ENCODE measurements at places on chromosomes 7 and 10. TPM values are rescaled to one million over a fixed set of nuclear protein-coding genes. Genes with fewer than 3 reads are reported as not detected.

GRCh38 chr10:75694790-75695189 is 263.4 kb downstream of the LRMDA start:
- no peak for DNase-seq

GRCh38 chr10:6530211-6530840 is 49.8 kb downstream of the PRKCQ start:
- DNase-seq = no peak

Gene SLC26A4
- total RNA-seq = 0.19 TPM

Gene EVX1
- not detected for total RNA-seq

DNA sequence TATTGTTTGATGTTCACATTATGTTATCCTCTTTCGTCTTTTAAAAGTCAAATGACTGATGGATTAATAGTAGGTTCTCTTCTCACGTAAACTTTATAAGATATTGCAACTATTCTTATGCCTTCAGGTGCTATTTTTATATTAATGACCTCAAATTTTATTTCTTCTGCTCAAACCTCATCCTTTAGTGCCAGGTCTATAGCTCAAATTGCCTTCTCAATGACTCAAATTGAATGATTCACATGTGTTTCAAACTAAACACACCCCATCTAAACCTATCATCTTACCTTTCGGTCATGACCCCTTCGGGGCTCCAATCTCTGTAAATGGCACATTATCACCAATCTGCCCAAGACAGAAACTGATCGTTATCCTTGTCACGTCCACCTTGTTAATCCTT is 22.0 kb upstream of the LIPF start:
- no peak for DNase-seq

DNA sequence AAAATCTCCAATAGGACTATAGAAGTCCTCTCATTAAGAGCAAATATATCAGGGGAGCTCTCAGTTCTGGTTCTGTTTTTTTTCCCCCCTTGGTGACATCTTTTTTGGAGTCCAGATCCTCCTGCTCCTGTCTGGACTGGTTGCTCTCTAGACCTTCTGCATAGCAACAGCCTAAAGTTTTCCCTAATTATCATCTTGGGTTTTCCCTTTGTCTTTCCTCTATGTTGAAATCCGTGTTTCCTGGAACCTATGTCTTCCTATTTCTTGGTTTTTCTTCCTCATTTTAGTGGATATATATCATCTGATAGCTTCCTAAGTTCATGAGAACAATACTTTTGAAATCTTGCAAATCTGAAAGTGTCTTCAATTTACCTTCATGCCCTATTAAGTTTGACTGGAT is 29.7 kb upstream of the MTERF1 start:
- DNase-seq = no peak

DNA sequence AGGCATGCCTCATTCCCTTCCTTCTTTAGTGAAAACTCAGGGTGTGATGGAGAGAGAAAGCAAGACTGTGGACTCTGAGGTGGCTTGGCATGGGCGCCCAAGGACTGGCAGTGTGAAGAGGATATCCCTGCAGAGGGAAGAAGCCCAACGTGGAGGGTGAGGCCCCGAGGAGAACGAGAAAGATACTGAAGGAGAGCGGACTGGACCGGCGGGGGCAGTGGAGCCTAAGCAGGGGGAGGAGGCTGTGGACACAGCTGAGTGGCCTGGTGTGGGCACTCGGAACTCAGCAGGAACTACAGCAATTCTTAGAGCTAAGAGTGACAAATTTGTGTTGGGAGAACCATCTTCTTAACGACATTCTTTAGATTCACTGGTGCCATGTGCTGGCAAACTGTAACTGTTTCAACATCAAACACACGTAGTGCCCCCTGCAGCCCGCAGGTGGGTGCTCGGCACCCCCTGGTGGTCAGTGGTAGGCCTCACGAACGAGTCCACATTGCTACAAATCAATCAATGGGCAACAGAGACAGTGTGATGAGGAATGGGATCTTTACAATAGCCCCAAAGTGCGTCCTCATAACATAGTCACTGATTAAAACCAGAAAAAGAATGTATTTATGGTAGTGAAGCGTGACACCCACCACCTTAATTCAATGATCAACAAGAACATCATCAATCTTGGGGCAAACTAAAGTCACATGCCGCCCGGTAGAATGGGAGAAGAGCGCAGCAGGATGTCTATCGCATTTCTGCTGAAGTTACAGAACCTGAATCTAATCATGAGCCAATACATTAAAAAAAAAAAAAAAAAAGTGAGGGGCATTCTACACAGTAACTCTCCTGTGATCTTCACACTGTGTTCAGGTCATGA is 2.0 kb upstream of the SFTPA1 start:
- DNase-seq = no peak

- DNase-seq = no peak
Observed at GRCh38 chr10:69389827-69390490, 26.8 kb downstream of the TACR2 start.

GRCh38 chr10:62694537-62695126 is 109.9 kb upstream of the ADO start:
- DNase-seq = no peak

Gene OPN4
- not detected for total RNA-seq

Gene NDUFB2
- 353 TPM for total RNA-seq

DNA sequence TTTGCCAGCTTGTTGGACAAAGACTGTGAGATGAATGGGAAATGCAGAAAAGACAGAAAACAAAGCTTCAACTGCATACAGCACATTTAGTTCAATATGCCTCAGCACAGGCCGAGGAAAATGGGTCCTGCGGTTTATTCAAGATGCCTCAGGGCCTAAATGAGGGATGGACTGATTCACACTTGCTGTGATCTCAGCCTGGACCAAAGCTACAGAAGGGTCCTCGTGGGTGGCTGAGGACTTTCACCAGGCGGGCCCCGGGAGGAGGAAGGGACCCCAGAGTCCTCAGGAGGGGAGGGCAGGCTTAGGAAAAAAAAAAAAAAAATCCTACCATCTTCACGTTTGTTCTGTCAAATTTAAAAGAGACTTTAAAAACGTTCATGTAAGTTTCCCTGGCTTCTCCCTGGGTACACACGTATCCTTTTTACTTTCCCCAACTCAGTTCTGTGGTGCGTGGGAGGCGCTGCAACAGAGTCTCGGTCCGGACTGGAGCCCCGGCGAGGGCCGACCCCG is 624 bp upstream of the ZNF783 start:
- no peak for DNase-seq

DNA sequence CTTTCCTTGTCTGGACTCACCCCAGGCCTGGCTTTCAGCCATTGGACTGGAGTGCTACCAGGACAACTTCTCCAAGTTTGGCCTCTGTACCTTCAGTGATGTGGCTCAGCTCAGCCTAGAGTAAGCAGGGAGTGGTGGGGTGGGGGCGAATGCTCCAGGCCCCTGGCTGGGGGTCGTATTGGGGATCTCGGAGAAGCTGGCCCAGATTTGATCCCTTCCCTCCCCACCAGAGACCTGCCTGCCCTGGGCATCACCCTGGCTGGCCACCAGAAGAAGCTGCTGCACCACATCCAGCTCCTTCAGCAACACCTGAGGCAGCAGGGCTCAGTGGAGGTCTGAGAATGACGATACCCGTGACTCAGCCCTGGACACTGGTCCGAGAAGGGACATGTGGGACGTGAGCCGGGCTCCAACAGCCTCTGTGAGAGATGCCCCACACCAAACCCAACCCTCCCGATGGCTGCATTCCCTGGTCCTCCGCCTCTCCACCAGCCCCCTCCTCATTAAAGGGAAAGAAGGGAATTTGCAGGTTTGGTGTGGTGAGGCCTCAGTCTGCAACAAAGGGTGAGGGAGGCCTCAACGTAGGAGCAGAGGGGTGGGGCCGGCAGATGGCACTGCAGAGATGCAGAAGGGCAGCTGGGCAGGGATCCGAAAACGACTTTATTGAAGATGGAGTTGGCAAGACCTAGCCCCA is 14.8 kb downstream of the TRPV6 start:
- no peak for DNase-seq

Gene PARG
- 15.4 TPM for total RNA-seq

DNA sequence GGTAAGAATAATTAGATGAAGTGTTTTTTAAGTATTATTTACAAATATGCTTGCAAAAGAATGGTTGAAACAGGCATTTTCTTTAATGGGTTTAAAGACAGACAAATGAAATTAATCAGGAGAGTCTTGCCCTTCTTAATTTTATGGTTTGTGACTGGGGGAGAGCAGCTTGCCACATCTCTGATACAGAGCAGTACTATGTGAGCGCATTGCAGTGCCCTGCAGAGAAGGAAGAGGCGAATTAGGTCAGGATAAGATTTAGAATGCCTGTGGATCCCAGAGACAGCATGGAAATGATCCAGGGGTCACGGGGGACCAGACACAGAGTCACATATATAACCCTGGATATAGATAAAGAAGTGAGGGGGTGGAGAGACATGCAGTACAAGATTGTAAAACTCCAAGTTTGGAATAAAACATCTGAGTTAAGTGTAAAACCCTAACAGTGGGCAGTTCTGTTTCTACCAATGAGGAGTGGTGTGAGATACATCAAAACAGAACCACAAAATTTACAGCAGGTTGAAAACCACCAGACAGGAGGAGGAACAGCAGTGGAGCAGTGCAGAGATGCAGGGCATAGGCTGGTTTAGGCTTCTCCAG is 125.5 kb downstream of the FAM204A start:
- no peak for DNase-seq

Gene WASHC2C
- total RNA-seq = 30.1 TPM

DNA sequence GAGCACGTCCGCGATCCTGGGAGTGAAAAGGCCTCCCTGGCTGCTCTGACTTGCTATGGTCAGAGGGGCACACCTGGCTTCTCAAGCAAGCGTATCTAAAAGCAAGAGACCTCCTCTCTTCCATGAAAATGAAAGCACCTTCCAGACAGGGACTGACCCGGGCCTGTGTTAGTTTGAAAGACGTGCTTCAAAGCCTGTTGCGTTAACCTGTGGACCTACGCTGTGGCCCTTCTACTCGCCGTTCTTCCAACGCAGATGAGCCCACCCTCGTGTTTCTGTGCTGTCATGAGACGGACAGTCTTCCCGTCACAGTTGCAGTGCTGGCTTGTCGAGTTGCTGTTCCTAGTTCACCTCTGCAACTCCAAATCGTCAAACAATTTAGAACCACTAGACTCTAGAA is 15.5 kb upstream of the GDI2 start:
- no peak for DNase-seq

DNA sequence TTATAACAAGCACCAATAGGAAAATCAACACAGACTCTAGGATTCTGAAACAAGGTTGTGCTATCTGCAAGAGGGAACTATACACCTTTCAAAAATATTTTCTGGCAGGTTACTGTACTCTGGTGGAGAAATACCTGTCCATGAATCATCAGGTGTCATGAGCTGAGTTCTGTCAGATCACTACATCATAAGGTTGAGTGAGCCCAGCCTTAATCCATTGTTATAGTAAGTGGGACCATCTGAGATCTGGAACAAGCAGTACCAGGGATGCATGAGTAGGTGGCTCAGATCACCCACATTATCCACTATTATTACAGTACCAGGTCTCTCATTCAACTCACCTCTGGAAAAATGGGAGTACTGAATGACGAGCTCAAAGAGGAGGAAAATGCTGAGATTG is 212.4 kb downstream of the DGKI start:
- no peak for DNase-seq

GRCh38 chr7:119720541-119720940 is 552.4 kb upstream of the KCND2 start:
- DNase-seq = no peak

Gene STOX1
- 1.6 TPM for total RNA-seq

Gene TBX20
- total RNA-seq = not detected

Gene VWDE
- 1.5 TPM for total RNA-seq

DNA sequence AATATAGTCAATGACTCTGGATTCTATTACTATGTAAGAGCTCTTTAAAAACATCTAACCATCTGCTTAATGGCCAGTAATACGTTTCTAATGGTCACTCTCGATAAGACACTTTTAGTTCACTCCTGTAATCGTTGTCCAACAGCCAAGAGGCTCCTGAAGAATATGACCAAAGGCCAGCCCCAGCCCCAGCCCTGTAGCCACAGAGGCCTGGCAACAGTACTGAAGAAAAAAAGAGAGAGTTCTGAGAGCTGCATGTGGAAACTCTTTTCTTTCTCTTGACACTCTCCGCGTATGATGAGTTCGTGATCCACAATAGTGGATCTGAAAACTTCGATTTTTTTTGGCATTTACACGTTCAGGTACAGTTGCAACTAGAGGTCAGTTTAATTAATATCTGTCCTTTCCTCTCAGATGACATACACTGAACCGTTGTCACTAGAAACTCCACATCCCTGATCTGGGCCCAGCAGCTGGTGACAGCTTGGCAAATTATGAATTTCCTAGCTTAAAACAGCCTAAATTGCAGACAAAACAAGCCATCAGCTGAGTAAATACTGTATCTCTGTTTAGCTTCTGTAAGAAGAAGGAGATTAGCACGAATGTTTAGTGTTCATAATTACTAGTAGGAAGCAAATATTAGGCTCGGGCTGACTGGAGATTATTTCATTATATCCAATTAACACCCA is 456.7 kb downstream of the LRMDA start:
- no peak for DNase-seq

DNA sequence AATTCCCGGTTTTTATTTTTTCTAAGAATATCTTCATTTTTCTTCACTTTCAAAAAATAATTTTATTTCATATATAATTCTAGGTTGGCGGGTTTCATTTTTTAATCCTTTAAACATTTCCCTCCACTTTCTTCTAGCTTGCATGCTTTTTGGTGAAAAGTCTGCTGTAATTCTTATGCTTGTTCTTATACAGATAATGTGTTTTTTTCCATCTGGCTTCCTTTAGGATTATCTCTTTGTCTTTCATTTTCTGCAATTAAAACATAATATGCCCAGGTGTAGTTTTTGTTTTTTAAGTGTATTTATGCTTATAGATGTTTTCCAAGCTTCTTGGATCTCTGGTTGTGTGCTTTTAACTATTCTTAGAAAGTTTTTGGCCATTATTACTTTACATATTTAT is 341.3 kb upstream of the SEMA3C start:
- DNase-seq = no peak

DNA sequence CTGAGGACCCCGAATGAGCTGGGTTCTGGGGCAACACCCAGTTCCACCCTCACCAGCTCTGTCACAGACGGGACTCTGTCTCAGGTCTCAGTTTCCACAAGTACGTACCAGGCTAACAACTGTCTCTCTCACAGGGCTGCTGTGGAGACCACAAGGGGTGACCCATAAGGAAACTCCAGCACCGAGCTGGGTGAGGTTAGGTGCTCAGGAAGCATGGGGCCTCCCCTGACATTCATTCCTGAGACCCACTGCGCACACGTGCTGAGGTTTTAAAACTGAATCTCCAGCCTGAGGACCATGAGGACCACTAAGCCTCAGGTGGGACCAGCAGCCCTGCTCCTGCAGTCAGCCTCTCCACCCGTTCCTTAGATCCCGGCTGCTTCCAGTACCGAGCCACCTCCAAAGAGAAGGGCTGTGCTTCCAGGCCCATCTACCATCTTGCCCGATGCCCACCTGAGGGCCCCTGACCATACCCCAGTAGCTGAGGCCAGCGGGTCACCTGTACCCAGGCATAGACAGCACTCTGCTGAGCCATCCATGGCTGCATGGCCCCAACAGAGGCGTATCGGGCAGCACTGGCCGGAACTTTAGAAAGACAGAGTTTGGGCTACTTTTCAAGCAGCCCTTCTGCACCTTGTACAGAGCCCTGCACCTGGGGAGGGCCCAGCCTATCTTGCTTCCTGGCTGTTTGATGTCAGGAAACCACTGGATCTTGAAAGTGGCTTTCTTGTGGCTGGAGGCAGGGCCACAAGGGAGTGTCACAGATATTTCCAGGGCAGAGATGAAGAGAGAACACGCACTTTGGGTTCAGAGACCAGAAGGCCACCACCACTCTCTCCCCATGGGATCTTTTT is 18.7 kb downstream of the HSPA12A start:
- no peak for DNase-seq

Data from esophagus squamous epithelium (tissue), 5 donors.